ENCODE measurements at places on chromosomes 1 and 21. TPM values are rescaled to one million over a fixed set of nuclear protein-coding genes. Genes with fewer than 3 reads are reported as not detected.
A peak's percentile ranks its signal among the peaks of the same experiment; 100 is the strongest.

PLD5 gene
- total RNA-seq, result 0.44 TPM

- DNase-seq, result no peak
- H3K27ac ChIP-seq, result no peak overlapping the region
- H3K36me3 ChIP-seq, result no peaks in the 10 kb centered on the region
- H3K4me3 ChIP-seq, result no peak overlapping the region
- H3K4me1 ChIP-seq, result peaks cover 16% of the 10 kb centered on the region
Measured at GRCh38 chr1:41659903-41660302, 175.4 kb upstream of the EDN2 start.

GRIK1 gene
- total RNA-seq, result 0.33 TPM

- no peak overlapping the region for H3K27ac ChIP-seq
- no peaks in the 10 kb centered on the region for H3K27me3 ChIP-seq
- no peak for DNase-seq
- no peaks in the 10 kb centered on the region for H3K4me1 ChIP-seq
Measured at GRCh38 chr1:33459691-33460090, 12.8 kb upstream of the ZSCAN20 start.

DNA sequence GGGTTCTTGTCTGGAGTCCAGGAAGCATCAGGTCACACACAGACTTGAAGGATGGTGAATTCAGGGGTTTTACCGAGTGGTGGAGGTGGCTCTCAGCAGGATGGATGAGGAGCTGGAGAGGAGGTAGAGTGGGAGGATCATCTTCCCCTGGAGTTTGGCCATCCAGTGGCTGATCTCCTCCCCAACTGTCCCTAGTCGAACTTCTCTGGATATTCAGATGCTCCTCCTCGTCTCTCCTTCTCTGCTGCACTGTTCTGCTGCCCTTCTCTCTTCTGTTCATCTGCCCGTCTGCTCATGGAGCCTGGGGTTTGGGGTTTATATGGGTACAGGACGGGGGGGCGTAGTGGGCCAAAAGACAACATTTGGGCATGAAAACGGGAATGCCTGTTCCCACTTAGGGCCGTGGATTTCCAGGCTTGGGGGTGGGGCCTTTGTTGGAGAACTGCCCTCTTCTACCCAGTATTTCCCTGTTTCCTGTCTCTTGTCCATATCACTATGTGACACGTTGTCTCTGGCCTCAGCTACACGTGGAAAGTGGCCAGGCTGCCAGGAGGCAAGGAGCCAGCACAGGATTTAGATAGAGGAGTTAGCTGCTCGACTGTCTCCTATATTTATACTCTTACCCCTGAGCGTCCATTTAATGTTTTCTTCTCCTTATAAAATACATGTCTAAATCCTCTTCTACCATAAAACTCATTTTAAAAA is 76.7 kb downstream of the SIPA1L2 start:
- no peaks in the 10 kb centered on the region for H3K36me3 ChIP-seq
- no peak overlapping the region for H3K27ac ChIP-seq
- DNase-seq, result no peak
- H3K4me1 ChIP-seq, result no peaks in the 10 kb centered on the region
- H3K27me3 ChIP-seq, result no peaks in the 10 kb centered on the region

GRCh38 chr21:14358775-14359174 is 24.2 kb downstream of the HSPA13 start:
- peaks cover 5% of the 10 kb centered on the region for H3K36me3 ChIP-seq
- no peak for DNase-seq
- H3K4me1 ChIP-seq, result no peaks in the 10 kb centered on the region

HES2 gene
- not detected for total RNA-seq

DNA sequence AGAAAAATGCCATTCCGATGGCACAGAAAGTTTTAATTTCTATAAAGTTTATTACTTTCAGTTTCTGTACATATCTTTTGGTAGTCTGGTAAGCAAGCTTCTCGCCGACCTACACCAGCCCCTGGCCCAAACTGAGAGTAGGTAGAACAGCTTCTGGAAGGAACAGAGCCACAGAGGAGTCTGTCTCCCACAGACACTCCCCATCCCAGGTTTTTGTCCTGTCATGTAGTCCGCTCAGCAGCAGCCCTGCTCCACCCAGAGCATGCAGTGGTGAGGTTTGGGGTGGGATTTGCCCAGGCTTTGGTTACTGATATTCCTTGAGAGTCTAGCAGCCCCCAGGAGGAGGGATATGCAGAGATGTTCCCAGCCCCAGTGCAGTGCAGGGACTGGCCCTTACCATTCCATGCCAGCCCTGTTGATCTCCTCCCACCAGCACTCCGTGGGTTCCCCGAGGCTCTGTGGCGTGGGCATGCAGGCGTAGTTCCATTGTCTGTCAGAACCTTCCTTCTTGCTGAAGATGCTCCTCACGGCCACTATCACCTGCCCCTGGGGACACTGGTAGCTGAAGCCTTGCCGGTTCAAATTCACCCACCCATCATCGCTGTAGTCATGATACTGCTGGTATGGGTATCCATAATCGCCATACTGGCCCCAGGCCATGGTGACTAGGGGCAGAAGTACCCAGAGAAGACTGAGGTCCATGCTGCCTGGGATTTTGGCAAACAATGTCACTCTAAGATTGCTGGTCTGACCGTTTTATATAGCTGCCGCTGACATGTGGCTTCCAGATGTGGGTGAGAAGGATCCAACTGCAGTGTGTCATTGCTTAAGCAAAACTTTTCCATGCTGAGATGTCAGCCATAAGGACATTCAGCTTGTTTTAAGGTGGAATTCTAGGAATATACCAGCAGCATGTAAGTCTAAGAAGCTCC is at the start of gene DPT:
DPT (minus strand) TSS at position 734 of the 932 bp plus-strand sequence; CDS start at position 702, 32 bp downstream.
- H3K36me3 ChIP-seq, result no peaks in the 10 kb centered on the region
- no peaks in the 10 kb centered on the region for H3K27me3 ChIP-seq
- H3K27ac ChIP-seq, result peak within 1 kb of the TSS; percentile 44
- H3K4me3 ChIP-seq, result peak within 1 kb of the TSS; percentile 28
- no peak for DNase-seq
- H3K4me1 ChIP-seq, result no peaks in the 10 kb centered on the region
